Stimulated activated CD8-positive, alpha-beta memory T cell treated with anti-CD3 and anti-CD28 coated beads, Interleukin-7, amount 100 ng/mL, for 1 hour (primary cell): ENCODE measurements at places on chromosomes 6 and 20.

DNA sequence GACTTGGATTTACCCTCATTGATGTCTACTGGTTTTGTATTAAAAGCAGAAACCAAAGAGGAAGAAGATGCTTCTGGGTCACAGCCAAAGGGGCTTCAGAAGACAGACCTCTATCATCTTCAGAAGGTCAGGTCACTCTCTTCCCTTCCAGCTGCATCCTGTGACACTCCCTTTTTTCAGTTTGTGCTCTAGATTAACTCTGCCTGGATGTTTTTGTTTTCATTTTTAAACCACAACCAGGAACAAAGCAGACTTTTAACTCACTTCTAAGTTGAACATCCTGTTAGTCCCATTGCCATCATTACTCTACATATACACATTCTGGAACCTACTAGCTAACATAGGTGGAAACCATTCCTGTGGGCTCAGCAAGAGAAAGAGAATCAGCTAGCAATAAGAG is 45.2 kb downstream of the AKIRIN2 start:
- DNase-seq: no peak

DNA sequence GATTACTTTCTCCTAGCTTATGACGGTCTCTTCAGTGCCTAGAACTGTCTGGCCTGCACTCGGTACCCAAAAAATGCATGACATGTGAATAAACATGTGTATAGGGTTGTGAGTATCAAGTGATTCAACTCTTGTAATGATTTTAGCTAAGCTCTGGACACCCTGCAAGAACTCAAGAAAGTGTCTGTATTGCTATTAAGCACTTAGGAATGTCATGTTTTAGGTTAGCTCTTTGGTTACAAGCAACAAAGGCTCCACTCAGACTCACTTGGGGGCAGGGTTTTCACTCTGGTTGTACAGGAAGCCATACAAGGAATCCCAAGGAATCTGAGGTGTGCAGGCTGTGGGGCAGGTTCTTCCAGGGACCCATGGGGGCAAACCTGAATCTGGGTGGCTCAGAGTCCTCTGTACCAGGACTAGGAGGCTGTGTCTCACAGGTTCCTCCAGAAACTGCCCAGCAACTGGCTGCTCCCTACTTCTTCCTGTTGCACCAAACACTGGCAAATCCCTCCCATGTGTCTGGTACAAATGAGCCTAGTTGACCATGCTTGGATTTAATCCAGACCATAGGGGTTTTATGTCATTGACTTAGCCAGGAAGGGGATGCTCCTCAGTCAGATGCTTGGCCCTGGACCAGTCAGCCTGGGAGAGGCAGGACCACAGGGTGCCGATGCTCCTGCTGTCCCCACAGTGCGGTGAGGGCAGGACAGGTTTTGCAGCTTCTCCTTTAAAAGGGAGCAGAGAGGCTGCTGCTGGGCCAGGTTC is 77.9 kb upstream of the CDH4 start:
- no peak for DNase-seq

- DNase-seq: no peak
Observed at GRCh38 chr6:152993431-152993830, 9.1 kb downstream of the MTRF1L start.

DNA sequence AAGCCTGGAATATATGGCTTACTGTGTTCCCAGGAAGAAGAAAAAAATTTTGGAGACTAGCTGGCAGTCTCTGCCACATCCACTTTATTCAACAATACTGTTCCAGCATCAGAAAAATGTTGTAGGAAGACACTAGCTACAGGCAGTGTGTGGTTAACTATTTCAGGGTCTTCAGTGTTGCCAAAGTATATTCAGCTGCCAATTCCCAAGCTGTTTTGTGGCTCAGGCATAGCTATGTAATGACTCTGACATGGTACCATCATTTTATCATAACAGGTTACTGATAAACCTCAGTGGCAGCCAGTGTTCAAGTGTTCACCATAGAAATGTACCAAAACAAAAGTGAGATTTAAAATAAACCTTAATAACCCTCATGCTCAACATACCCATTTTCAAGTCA is 503.1 kb downstream of the ADGRB3 start:
- DNase-seq: no peak

DNA sequence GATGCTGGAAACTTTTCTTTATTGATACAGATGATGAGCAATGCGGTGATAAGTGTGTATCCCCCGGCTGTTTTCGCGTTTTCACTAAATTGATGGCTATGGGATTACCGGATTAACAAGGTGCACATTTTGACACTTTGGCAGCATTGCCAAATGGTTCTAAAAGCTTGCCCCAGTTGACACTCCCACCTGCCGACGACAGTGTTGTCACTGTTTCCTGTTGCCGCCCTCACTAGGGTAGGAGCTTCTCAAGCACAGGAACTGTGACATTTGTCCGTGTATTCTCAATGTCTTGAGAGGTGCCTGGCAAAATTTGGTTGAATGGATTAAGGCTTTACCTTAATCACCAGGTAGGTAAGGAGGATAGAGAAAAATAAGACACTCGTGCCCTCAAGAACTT is 9.8 kb upstream of the MAPK13 start:
- no peak for DNase-seq

GRCh38 chr6:151948002-151948743 is 140.7 kb downstream of the ESR1 start:
- no peak for DNase-seq

GRCh38 chr6:163715846-163716245 is 301.3 kb downstream of the QKI start:
- no peak for DNase-seq

GRCh38 chr20:55004044-55004443 is 528.7 kb downstream of the DOK5 start:
- no peak for DNase-seq

- no peak for DNase-seq
Observed at GRCh38 chr6:36130667-36131510, 576 bp downstream of the MAPK13 start.

GRCh38 chr6:163017801-163018200 is 290.0 kb downstream of the PACRG start:
- DNase-seq: no peak

DNA sequence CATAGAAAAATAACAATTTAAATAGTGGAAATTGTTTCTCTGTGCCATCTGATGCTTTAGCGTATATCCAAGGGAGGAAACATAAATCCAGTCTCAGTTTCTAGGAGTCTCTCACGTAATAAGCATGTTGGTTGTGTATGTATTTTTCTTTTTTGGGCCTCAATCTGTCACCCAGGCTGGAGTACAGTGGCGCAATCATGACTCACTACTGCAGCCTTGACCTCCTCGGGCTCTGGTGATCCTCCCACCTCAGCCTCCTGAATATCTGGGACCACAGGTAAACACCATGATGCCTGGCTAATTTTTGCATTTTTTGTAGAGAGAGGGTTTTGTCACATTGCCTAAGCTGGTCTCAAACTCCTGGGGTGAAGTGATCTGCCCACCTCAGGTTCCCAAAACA is 78.6 kb upstream of the PLN start:
- no peak for DNase-seq

DNA sequence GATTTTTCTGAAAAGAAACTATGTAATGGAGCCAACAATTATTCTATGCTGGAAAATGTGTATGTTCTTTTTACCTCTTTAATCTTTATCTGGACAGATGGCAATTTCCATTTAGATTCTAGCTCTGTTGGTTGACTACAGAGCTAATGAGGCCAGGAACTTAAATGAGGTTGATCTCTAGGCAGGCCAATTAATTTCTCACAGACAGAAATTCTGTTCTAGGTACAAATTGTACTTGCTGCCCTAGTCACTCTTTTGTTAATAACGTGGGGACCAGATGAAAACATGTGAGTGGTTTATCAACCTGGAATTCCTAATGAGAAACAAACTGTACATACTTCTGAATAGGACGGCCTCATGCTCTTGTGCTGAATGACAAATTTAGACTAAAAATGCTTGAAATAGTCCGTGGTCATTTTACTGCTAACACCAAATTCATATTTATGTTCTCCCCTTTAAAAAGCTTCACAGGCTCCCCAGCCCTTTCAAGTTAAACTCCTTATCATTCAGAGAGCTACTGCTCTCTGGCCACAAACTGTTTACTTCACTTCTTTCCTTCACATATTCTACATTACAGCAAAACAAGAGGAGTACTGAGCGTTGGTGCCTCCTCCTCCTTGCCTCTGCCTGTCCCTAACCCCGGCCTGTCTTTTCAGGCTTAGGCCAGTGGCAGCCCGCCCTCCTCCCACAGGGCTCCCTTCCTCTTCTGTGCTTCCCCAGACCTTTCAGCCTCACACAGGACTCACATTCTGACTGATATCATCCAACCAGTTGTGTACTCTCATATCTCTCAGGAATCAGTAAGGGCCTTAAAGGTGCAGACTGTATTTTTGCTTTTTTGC is 41.4 kb downstream of the DTNBP1 start:
- DNase-seq: no peak

- no peak for DNase-seq
Observed at GRCh38 chr6:148996815-148997214, 250.0 kb downstream of the UST start.

GRCh38 chr20:32070690-32071213 is 18.7 kb downstream of the HCK start:
- no peak for DNase-seq

DNA sequence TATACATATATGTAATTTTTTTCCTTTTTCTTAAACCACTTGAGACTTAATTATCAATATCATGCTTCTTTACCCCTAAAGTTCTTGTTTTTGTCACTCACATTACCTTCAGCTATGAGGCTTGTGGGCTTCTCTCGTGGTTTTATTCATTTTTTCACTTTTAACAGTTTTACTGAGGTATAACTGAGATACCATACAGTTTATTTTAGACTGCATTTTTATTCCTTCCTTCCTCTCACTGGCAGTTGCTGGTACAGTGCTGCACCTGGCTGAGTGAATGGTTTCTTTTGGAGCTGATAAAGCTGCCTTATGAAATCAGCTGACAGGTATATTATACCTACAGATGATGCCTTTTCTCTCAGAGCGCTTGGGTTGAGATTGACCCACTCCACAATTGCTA is 54.4 kb downstream of the LRP11 start:
- no peak for DNase-seq

GRCh38 chr6:156727715-156728385 is 49.3 kb upstream of the ARID1B start:
- no peak for DNase-seq

GRCh38 chr6:88220493-88220892 is 54.3 kb upstream of the CNR1 start:
- DNase-seq: no peak

DNA sequence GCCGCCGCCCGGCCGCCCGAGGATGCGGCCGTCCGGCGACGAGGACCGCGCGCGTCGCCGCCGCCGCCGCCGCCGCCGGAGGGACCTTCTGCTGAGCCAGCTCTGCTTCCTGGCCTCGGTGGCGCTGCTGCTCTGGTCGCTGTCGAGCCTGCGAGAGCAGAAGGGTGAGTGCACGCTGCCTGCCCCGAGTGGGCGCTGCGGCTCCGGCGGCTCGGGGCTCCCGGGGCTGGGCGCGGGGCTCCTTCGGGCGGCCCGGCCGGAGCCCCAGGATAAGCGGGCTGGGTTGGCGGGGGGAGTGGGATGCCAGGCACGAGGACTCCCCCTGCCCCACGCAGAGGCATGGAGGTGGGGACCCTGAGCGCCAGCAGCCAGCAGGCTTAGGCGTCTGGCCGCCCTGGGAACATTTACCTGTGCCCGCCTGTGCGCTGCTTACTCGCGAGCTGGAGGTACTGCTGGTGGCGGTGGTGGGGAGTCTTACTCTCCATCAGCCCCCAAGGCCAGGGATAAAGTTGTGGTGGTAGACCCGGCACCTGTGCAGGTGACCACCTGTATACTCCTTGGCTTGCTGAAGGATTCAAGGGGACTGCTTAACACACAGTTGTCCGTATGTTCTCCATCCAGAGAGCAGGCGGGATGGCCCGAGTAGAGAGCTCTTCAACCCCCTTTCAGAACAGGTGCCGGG is 520 bp downstream of the SLC24A3 start:
- DNase-seq: no peak
